Vagina (tissue), 2 donors: ENCODE measurements at places on chromosomes 1 and 21.

- no peak for DNase-seq
These were observed 482.1 kb upstream of the ADAMTS5 start for GRCh38 chr21:27448960-27449359.

GRCh38 chr21:35406635-35407034 lies 357.5 kb upstream of the RUNX1 start:
- no peak for DNase-seq

GRCh38 chr1:85656948-85657347 lies 51.3 kb downstream of the ZNHIT6 start:
- no peak for DNase-seq

DNA sequence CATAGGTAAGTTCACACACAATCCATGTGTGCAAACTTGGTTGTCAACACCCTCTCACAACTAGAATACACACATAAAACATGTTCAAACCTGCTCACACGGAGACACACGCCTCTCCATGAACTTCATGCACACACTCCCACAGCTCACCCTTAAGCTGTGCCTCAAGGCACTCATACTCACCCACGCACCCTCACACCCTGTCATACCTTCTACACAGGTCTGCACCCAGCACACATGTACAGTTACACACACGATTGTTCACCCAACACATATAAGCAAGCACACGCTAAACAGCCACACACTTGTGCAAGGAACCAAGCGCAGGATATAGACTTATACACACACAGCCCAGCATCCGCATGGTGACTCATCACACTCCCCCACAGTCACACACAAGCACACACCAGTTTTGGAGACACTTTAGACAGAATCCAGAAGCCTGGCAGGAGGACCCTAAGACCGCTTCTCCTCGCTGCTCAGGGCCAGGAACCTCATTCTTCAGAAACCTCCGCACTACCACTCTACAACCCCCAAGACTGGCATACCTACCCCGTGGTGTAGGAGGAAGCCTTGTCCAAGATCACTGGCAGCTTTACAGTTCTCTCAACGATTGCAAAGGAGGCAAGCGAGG lies 58.7 kb upstream of the ZC3H12A start:
- DNase-seq: no peak

- no peak for DNase-seq
These were observed 118.8 kb downstream of the HUNK start for GRCh38 chr21:31991356-31992331.

DNA sequence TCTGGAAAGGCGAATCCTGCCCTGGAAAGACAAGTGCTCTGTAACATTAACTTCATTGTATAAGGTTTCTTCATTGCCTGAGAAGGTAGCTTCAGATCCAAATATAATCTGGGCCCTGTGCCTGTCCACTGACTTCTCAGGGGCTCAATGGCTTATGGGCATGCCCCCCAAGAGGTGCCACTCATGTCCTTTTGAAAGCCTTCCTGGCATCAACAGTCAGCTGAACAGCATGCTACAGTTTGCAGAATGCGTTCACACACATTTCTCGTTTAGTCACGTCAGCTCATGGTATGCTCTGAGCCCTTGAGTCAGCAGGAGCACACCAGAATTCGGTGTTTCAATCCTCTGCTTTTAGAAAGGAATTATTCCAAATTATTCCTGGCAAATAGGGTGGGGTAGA lies 23.8 kb downstream of the TMCC2 start:
- no peak for DNase-seq

DNA sequence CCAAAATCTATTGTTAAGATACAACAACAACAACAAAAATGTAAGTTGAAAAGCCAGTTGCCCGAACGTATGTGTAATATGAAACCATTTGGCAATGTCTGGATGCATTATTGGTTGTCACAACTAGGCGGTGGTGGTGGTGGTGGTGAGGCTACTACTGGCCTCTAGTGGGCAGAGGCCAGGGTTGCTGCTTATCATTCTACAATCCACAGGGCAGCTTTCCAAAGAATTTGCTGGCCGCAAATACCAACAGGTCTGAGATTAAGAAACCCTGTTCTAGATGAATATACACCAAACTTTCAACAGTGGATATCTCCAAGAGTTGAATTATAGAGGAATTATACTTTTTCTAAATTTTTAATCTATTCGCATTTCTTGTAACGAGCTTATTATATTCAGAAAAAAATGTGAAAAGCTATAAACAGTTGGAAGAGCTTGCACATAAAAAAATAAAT lies 26.8 kb upstream of the ZNF697 start:
- no peak for DNase-seq

GRCh38 chr1:175035865-175036264 lies 12.6 kb upstream of the MRPS14 start:
- no peak for DNase-seq

DNA sequence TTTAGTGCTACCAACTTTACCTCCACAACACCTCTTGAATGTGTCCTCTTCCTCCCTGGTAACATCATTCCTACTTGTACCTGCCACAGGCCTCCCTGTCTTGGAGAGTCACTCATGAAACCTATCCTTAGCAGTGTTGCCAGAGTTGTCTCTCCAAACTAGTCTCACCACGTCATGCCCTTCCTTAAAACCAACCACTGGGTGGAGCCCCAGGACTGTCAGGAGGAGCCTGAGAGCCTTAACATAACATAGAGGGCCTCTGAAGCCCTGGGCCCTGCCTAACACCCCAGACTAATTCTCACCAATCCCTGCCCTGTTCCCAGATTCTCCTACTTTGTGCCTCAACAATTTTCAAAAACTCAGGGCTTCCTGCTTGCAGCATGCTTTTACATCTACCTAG lies 65.3 kb downstream of the ZNF697 start:
- no peak for DNase-seq

DNA sequence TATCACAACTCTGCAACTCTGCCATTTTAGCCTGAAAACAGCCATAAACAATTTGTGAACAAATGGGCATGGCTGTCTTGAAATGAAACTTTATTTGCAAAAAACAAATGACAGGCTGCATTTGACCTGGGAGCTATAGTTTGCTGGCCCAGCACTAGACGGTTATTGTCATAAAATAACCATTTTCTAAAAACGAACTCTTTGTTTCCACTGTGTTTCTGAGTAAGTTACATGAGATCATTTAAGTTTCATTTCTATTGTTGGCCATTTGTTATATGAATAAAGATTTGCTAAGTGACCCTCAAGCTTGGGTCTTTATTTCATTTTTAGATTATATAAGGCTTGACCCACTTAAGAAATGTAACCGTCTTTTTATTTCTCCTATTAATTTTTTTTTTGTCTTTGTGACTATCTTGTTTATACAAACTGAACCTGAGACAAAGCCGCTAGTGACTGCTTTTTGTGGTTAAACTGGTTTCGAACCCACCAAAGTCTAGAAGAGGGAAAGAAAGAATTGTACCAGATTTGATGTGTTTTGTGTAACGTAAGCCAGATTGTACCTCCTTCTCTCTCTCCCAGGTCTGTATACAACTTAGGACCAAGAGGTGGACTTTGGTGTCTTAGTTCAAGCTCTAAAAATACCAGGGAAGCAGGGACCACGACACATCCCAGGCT lies 12.9 kb upstream of the KCNJ15 start:
- DNase-seq: no peak

- DNase-seq: no peak
These were observed 66.6 kb upstream of the CACHD1 start for GRCh38 chr1:64403331-64403730.

GRCh38 chr1:40627987-40628902 lies 37.2 kb downstream of the RIMS3 start:
- DNase-seq: no peak

GRCh38 chr1:232468249-232468648 lies 161.7 kb downstream of the SIPA1L2 start:
- no peak for DNase-seq

- no peak for DNase-seq
These were observed 137.8 kb downstream of the GALNT2 start for GRCh38 chr1:230204842-230205241.

GRCh38 chr21:19523746-19524145 lies 1120.2 kb upstream of the TMPRSS15 start:
- no peak for DNase-seq

DNA sequence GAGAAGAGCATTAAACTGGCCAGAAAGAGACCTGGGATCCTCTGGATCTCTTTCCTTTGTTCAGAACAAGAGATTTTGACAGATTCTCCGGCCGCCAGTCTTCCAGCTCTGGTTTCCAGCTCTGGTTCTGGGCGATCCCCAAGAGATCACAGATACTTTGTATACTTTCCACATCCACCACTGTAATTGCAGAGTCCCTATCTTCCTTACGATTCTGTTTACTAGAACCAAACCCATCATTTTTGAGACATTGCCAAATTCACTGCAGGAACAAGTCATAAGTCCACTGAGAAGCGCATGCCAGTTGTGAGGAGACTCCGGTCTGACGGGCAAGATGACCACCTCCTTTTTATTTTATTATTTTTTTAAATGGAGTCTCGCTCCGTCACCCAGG lies 505.2 kb downstream of the SMYD3 start:
- DNase-seq: no peak

DNA sequence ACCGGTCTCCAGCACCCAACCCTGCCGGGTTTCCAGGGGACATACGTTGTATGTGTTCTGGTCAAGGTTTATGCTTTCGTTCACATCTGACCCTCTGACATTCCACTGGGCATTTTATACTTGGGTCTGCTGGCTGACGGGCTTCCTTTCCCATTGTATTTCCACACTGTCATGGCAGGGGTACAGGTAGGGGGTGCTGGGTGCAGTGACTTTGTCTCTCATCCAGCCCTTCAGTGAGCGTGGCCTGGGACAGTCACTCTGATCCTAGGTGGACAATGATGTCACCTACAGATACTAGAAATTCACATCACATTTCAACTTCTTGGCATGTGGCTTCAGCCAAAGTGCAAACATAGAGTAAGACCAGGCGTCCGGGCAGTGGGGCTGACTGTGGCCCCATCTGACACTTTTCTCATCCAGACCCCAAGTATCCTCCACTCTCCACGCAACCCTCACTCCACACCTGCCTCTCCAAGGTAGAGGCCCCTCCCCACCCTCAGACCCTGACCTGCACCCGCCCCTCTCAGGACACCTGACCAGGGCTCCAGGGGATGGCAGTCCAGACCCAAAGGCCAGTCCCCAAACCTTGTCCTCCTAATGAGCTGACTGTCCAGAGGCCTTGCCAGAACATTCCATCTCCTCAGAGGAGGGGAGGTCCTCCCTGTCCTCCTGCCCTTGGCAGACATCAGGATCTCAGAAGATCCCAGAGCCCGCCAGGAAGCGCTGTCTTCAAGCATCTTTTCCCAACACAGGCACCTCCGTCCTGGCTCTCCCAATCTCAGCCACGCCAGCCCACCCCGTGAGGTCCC lies 743 bp upstream of the KRTAP10-10 start:
- DNase-seq: peak; percentile 71

GRCh38 chr1:180863158-180863775 lies 49.4 kb upstream of the KIAA1614 start:
- no peak for DNase-seq

DNA sequence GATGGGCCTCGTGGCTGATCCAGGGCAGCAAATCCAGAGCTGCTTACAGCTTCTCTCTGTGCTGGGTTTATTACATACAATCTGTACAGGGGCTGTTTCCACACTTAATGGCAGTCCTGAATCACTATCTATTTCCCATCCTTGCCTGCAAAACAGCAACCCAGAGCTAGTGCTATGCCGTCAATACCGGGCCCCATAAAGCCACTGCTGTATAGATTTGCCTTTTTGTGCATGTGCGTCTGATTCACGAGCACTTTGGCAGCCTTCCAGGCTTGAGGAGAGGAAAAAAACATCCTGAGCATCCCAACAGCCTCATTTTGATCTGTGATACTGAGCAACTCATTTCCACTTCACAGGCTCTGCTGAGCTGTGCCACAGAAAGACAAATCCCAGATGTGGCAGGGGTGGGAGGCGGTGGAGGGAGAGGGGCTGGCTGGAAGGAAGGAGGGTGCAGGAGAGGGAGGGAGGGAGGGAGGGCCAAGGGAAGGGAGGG lies 65.2 kb upstream of the TARBP1 start:
- peak; percentile 91 for DNase-seq

- DNase-seq: no peak
These were observed 223.3 kb downstream of the GPATCH2 start for GRCh38 chr1:217407534-217408001.

GRCh38 chr21:42654913-42655795 lies 1.7 kb downstream of the PDE9A start:
- DNase-seq: no peak

DNA sequence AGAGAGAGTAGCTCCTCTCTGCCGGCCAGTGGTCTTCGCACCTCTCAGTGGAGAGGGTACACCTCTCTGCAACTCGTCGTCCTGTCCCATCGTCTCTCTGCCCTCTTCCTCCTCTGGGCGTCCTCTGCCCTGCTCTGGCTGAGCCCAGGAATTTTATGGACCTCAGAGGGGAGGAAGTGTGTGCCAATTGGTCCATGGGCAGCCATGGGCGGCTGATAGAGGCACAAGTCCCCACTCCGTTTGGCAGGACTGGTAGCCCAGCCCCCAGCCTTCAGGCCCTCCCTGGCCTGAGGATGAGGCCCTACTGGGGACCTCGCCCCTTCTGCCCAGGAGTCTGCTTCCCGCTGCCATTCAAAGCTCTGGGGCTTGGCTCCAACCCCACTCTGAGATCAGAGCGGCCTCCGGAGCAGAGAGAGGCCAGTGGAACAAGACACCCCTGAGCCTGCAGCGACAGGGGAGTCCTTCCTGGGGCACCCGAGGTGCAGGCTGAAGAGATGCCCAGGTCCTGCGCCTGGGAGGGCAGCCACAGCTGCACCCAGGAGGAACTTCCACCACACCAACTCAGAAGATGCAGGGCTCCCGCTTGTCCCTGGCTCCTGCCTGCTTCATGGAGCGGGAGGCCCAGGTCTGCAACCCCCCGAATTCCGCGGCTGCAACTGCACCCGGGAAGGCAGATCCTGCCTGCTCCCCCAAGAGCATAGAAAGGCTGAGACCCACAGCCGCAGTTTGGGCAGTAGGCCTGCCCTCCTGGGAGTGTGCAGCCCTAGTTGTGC lies 659.9 kb downstream of the KCNT2 start:
- no peak for DNase-seq

GRCh38 chr1:68361346-68361910 lies 88.3 kb downstream of the RPE65 start:
- DNase-seq: no peak

DNA sequence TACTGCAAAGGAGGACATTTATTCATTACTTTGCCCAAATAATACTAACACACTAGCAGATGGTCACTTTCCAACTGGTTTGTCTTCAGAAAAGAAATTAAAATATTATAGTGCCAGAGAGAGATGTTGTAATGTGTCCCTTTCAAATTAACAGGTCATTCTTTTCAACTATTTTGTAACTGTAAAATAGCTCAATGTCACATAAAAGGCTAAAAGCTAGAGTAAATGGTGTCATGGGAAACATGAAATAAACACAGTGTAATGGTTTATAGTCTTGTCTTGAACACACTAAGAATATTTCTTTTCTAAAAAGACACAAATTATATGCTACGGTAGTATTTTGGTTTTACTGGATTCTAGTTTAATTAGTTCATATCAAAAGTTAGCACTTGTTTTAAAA lies 77.8 kb downstream of the ADGRL2 start:
- DNase-seq: no peak

DNA sequence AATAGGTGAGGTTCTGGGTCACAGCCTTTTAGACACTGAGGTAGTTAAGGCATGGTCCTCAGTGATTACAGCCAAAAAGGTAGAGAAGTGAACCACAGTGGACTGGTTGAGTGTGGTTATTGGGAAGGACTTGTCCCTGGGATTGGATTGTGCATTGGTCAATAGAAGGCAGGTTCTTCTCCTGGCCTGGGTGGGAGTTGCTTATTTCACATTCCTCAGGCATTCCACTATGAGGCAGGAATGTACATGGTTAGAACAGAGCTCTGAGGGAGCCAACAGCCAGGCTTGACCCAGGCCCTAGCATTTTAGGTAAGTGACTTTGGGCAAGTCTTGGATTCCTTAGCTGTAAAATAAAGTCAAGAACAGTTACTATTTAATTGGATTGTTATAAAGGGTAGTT lies 97.9 kb upstream of the MARK1 start:
- DNase-seq: no peak
